ENCODE measurements at places on chromosomes 3 and 15.

DNA sequence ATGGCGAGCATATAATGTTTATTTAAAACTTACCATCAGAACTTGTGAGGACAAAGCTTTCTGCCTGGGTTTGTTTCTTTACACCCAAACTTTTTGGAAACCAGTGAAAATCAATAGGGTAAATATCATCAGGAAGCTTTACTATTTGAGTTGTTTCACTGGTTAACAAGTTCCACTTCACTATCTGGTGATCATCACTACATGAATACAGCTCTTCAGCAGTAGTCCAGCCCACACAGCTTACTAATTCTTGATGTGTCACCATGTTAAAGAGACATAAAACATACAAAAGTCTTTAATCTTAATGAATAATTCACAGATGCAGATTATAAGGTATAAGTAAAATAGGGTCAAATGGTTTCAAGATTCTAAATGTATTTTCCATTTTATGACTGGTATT, 17.6 kb downstream of the IFT80 start:
- DNase-seq, result no peak

GRCh38 chr3:97089621-97090020, 275.2 kb downstream of the EPHA6 start:
- DNase-seq, result no peak

DNA sequence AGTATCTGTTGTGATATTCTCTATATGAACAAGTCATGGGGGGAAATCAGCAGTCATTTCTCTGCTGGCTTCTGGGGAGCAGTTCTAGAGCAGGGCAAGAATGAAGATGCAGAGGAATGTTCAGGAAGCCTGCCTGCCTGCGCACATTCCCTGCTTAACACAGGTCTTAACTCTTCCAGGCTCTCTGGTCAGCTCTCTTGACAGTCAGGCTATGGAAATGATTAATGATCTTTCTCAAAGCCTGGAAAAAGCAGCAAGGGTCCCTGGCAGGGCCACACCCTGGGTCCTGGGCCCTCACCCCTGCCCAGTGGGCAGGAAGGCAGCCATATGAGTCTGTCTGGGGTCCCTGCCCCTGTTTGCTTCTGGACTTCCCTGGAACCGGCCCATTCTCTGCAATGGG, 31.4 kb upstream of the CLK3 start:
- DNase-seq, result no peak

GRCh38 chr3:9047452-9048346, 84.4 kb upstream of the RAD18 start:
- DNase-seq, result no peak

- DNase-seq, result no peak
These were observed 42.8 kb upstream of the NSMCE3 start for GRCh38 chr15:29312387-29312786.

DNA sequence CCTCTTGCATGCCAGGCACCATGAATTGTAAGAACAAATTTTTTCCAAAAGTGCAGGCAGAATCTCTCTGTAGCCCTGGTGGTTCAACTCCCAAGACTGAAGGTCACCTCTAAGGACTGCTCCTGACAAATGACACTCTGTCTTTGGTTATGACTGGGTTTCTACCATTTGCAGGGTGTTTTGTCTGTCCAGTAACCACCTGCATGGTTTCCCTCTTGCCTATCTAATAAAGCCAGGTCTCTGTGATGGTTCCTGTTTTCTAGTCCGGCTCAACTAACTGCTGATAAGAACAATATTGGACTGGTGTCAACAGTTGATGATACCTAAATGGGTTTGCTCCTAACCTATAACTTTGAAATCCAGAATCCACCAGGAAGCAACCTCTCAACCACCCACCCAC, 43.7 kb downstream of the ATP8B4 start:
- DNase-seq, result no peak

GRCh38 chr15:50150349-50150748, 31.3 kb upstream of the ATP8B4 start:
- DNase-seq, result no peak

DNA sequence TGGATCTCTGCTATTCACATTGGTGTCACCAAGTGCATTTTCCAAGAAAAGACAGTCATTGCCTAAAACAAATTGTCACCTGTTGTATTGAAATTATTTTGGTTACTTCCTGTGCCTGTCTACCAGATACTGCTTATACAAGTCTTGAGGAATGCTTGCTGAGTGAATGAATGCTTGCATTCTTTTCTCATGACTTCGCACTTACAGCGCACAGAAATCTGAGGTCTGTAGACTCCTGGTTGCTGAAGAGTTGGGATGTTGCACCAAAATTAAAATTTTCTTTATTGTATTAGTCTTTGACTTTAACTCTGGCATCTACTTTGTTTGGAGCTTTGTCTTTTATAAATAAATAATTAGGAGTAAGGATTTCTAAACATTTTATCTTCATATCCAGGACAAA, 28.4 kb downstream of the SH3GL3 start:
- no peak for DNase-seq

GRCh38 chr15:66362776-66363175, 6.3 kb upstream of the TIPIN start:
- DNase-seq, result no peak

GRCh38 chr3:142608631-142609030, 12.4 kb downstream of the PLS1 start:
- no peak for DNase-seq

- no peak for DNase-seq
These were observed 6.9 kb downstream of the CP start for GRCh38 chr3:149214702-149215101.

- no peak for DNase-seq
These were observed 30.9 kb downstream of the HES1 start for GRCh38 chr3:194166682-194167479.

GRCh38 chr3:47433796-47434195, 41.9 kb downstream of the SCAP start:
- DNase-seq, result no peak

- no peak for DNase-seq
These were observed 73.0 kb downstream of the MGLL start for GRCh38 chr3:127749361-127749760.

GRCh38 chr3:175233957-175234940, 375.1 kb downstream of the NAALADL2 start:
- no peak for DNase-seq

GRCh38 chr3:160001148-160001760, 12.6 kb downstream of the IL12A start:
- DNase-seq, result no peak

GRCh38 chr3:124577494-124578167, 152.6 kb upstream of the UMPS start:
- DNase-seq, result no peak

DNA sequence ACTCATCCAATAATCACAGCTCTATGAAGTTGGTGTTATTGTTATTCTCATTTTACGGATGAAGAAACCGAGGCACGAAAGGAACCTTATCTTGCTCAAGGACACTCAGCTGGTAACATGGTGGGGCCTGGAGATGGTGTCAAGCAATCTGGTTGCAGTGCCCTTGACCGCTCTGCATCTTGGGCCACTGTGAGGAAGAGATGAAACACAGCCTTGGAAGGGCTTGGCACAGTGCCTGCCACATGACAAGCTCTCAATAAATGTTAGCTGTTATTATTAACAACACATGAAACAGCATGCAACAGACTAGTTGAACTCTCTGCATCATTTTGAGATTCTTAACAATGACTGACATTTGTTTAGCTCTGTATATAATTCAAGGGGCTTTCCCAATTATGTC, 10.1 kb upstream of the ITGA11 start:
- DNase-seq, result no peak

DNA sequence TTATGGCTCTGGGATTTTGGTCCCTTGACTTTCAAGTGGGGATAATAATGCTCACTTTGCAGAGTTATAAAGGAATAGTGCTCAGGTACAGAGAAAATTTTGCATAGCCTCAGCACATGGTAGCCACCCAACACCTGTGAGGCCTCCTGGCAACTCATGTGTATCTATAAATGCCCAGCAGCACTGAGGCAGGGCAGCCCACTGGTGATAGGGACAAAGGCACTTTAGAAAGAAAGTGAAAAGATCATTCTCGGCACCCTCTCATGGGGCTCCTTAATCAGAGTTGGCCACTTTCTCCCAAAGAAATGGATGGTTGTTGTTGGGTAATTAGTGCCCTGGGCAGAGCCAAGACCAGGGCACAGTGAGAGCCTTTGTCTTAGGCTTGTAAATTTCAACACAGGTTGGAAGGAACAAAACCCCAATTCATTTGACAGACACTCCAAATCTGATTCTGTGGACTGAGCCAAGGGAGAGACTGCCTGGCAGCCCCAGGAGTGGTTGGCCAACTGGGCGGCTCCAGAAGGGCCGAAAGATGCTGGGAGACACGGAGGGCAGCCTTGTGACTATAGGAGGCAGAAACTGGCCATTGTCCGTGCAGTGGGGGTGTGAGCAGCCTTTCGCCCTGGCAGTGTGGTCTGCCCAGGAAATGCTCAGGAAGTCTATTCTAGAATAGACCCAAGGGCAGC, 213.2 kb upstream of the RGMA start:
- no peak for DNase-seq

GRCh38 chr3:64927689-64928088, 239.9 kb upstream of the ADAMTS9 start:
- DNase-seq, result no peak

DNA sequence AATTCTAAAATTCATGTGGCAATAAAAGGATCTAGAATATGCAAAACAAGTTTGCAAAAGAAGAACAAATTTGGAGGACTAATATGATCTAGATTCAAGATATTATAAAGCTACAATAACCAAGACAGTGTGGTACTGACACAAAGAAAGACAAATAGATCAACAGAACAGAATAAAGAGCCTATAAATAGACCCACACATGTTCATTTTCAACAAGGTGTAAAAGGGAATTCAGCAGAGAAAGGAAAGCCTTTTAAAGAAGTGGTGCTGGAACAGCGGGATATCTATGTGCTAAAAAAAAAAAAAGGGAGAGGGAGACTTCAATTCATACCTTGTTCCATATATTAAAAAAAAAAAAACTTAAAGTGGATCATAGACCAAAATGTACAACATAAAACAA, 149.0 kb downstream of the WDR76 start:
- DNase-seq, result no peak

DNA sequence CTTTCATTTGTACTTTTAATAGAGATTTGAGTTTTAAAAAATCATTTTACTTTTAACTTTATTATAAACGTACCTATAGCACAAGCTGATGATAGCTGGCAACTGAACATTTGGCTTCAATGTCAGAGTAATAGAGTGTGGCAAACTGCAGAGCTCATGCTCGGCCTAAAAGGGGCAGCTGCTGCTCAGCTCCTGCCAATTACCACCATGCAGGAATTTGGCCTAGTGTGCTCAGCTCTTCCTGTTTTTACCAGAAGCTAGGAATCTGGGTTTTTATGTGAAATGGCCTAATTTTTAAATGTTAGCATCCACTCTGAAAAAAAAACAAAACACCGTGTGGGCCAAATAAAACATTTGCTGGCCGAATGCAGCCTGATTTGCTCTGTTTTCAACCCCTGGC, 1.8 kb downstream of the IFT122 start:
- DNase-seq, result no peak

DNA sequence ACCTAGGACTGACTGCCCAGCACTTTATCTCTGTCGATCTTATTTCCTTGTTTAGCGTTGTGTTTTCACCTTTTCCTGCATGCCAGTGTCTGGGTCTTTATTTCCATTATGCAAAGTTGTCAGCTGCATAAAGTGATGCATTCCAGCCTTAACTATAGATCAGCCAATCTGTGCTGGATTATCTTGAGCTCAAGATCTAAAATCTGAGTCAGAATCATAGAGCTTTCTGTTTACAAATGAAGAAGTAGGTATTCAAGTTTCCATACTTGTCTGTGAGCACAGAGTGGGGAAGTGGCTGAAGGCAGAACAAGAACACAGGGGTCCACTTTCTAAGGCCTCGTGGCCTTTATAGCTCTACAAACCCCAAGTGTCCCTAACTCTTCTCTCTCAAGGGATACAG, 82.4 kb upstream of the PLCL2 start:
- no peak for DNase-seq

- no peak for DNase-seq
These were observed 794.9 kb downstream of the NTRK3 start for GRCh38 chr15:87461631-87462030.

DNA sequence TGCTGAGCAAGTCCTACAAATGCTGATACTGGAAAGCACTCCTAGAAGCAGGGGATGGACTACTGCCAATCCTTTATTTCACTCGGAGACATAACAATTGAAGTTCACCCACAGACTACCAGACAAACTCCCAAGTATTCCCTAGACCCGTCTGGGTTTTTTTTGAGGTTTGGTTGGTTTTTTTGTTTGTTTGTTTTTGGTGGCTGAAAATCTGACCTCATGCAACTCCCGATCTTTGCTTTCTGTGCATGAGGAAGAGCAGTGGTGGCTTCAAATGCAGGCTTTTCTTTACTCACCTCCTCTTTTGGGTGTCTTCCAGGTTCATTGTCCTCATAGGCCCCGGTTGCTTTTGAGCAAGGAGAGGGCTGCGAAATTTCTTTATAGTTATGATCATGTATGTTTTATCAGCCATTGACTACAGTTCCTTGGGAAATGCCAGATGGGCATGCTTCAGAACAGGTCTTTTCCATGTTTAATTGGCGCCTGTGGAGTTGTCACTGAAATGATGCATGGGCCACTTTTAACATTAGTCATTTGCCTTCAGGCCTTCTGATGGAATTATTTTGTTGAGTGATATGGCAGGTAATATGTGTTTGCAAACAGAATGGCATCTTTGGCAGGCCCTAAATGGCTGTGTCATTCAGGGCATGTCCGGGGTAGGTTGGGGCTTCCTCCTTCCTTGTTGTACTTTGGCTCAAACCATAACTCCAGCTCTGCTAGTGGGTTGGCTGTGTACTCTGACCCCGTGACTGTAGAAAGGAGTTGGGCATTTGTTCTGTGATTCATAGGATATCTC, 81.3 kb upstream of the ZBED2 start:
- no peak for DNase-seq

DNA sequence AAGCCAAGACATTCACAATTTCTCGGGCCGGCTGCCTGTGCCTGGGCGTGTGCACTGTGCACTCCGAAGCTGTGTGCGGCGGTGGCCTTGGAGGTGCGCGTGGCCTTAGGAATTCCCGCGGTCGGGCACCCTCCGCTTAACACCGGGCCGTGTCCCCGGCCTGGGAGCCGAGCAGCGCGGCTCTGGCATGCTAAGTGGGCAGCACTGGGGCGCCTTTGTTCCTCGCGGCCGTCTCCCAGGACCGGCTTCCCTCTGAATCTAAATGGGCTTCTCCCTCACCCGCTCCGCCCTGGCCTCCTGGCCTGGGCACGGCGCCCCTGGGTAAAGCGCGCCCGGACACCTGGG, 498 bp upstream of the ARNT2 start:
- DNase-seq, result no peak

DNA sequence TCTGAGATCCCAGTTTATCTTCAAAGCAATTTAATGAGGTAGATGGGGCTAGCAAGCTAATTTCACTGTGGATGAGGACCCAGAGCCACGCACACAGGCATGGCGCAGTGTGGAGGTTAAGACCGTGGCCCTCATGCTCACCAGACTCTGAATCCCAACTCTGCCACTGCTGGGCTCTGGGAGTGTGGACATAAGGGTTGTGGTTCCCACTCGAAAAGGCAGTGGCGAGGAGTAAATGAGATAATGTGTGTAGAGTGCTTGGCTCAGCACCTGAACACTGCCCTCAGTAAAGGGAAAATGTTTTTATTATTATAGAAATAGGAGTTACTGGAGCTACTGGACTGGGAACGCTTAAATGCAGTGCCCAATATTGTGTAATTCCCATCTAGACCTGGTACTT, 243.5 kb upstream of the TPM1 start:
- no peak for DNase-seq

- no peak for DNase-seq
These were observed 24.3 kb downstream of the IRAK2 start for GRCh38 chr3:10188804-10189556.

Data from stimulated activated CD4-positive, alpha-beta T cell treated with anti-CD3 and anti-CD28 coated beads, Interleukin-15, amount 100 ng/mL, for 1 hour (primary cell).